ENCODE measurements at places on chromosomes 5 and 9. TPM values are rescaled to one million over a fixed set of nuclear protein-coding genes. Genes with fewer than 3 reads are reported as not detected.

FGF18 gene
- not detected for total RNA-seq

COL5A1 gene
- total RNA-seq = 0.16 TPM

CTNND2 gene
- total RNA-seq = not detected

GABRA1 gene
- not detected for total RNA-seq

FOXD4L5 gene
- 0.07 TPM for total RNA-seq

DNA sequence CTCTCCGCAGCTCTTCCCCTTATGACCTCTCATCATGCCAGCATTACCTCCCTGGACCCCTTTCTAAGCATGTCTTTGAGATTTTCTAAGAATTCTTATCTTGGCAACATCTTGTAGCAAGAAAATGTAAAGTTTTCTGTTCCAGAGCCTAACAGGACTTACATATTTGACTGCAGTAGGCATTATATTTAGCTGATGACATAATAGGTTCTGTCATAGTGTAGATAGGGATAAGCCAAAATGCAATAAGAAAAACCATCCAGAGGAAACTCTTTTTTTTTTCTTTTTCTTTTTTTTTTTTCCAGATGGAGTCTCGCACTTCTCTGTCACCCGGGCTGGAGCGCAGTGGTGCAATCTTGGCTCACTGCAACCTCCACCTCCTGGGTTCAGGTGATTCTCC is 20.7 kb upstream of the IL13 start:
- DNase-seq = no peak

- DNase-seq = peak; percentile 36
These were observed 1.3 kb downstream of the ZNF131 start for GRCh38 chr5:43121913-43122484.

DNA sequence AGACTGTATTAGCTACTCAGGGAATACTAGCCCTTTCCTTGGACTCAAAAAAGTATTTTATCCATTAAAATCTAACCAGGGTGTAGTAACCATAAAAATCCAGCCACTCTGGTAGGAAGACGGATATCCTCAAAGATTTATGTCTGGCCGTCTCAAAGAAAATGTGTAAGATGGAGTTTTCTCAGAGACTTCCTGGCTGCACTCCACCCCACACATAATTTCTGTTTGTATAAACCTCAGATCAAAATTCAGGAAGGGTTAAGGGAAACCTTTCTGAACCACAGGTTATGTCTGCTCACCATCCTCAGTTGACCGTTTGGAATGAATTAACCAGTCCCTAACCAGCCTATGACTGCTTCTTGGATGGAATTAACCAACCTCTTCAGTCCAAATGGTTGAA is 13.8 kb upstream of the SMIM23 start:
- no peak for DNase-seq

GRCh38 chr9:89543111-89543510 is 45.2 kb upstream of the SEMA4D start:
- DNase-seq = no peak

DNA sequence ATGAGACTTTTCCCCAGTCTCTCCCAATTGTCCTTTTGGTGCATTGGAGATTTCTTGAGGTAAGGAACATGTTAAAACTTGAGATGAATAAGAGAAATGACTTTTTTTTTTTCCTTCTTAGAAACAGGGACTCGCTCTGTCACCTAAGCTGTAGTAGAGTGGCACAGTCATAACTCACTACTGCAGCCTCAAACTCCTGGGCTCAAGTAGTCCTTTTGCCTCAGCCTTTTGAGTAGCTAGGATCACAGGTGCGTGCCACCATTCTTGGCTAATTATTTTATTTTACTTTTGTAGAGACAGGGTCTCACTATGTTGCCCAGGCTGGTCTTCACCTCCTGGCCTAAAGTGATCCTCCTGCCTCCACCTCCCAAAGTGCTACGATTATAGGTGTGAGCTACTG is 25.9 kb downstream of the CDC42SE2 start:
- DNase-seq = peak; percentile 61

GRCh38 chr5:68618501-68618900 is 402.9 kb downstream of the PIK3R1 start:
- DNase-seq = no peak

GRCh38 chr5:22431840-22432239 is 421.3 kb downstream of the CDH12 start:
- DNase-seq = no peak

DNA sequence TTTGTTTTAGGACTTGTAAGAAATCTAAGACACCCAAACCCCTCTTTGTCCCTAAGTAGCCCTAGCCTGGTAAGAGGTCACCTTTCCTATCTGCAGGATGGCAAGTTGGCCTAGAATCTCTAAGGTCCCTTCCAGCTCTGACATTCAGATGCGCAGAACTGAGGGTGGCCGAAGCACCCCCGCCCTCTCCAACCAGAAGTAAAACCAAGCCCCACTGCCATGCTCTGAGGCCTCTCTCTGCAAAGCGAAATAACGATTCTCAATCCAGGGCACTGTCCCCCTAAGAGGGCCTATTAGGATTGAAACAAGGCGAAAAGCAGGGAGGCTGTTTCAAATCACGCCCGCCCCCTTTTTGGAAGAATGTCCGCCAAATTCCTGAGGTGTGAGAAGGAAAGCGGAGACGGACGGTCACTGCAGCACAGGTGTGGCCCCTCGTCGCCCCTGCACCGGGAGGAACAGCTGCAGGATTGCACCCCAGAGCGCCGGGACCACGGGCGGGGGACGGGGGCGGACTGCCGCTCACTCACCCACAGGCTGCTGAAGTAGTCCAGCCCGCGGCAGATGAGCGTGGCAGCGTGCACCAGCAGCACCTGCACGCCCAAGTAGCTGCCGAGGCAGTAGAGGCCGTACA is 824 bp downstream of the TMEM245 start:
- DNase-seq = peak; percentile 33

DNA sequence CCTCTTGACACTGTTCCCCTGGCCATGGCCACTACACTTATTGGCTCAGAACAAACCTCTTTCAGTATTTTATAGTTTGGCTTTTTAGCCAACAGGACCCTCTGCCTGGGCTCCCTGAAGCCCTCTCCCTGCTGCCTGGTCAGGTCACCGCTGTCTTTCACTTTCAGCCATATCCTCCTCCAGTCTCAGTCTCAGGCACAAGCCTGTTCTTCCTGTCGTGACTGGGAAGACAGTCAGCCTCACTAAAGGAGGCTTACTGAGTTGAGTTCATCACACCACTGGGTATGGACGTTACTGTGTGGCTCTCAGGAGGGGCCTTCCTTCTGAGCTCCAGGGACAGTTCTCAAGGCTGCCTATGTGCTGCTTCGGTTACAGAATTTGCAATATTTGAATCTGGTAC is 2.0 kb downstream of the QSOX2 start:
- no peak for DNase-seq
